ENCODE measurements at places on chromosomes 6 and 20. TPM values are rescaled to one million over a fixed set of nuclear protein-coding genes. Genes with fewer than 3 reads are reported as not detected.

PPARD gene
- 4.8 TPM for total RNA-seq

CDH22 gene
- not detected for total RNA-seq

THBS2 gene
- not detected for total RNA-seq

CSNK2B gene
- 172 TPM for total RNA-seq

ELOVL4 gene
- total RNA-seq: 1.6 TPM
